CD8-positive, alpha-beta memory T cell (primary cell): ENCODE measurements at places on chromosomes 3 and 15. TPM values are rescaled to one million over a fixed set of nuclear protein-coding genes. Genes with fewer than 3 reads are reported as not detected.
A peak's percentile ranks its signal among the peaks of the same experiment; 100 is the strongest.

- no peaks in the 10 kb centered on the region for H3K4me1 ChIP-seq
- DNase-seq: no peak
- H3K4me3 ChIP-seq: no peak overlapping the region
- no peak overlapping the region for H3K27ac ChIP-seq
- no peaks in the 10 kb centered on the region for H3K27me3 ChIP-seq
These were observed 17.3 kb upstream of the IL12A start for GRCh38 chr3:159971311-159971710.

- no peak overlapping the region for H3K4me3 ChIP-seq
- no peak overlapping the region for H3K27ac ChIP-seq
- H3K4me1 ChIP-seq: peaks cover 22% of the 10 kb centered on the region
- no peaks in the 10 kb centered on the region for H3K36me3 ChIP-seq
- DNase-seq: peak; percentile 43
These were observed 37.8 kb upstream of the SPTSSB start for GRCh38 chr3:161409069-161409468.

DNA sequence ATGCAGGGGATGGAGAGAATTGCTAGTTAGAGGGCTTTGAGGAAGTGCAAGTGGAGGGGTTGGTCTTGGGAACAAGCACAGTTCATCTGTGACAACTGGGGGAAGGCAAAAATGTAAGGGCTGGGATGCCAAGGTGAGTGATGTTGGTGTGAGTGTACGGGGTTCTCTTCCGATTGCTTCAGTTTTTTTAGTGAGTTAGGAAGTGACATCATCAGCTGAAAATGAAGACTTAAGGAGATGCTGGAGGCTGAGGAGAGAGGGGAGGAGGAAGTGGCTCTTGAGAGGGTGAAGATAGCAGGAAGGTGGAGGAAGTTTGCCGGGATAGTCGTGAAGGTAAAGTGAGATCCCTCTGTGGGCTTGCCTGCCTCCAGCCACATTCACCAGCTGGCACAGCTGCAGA is 12.7 kb downstream of the TICRR start:
- DNase-seq: no peak
- no peaks in the 10 kb centered on the region for H3K36me3 ChIP-seq
- no peak overlapping the region for H3K4me3 ChIP-seq
- no peaks in the 10 kb centered on the region for H3K4me1 ChIP-seq

- no peak overlapping the region for H3K27ac ChIP-seq
- no peaks in the 10 kb centered on the region for H3K27me3 ChIP-seq
- H3K4me3 ChIP-seq: no peak overlapping the region
- DNase-seq: no peak
These were observed 36.0 kb downstream of the RAB8B start for GRCh38 chr15:63225381-63225780.

DNA sequence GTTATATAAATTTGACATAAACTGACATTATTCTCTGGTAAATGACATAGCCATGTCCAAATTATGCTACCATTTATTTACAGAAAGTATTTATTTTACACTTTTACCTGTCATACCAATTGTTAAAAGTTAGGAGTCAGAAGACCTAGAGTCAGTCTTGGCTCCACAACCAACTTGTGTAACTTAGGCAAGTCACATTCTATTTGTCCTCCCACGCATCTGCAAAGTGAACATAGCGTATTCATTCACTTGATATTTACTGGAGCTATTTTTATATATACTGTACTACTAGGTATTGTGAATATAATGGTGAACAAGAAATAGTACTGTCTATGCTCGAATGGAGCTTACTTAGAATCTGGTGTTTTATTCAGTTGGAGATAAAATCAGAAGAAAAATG is 78.7 kb downstream of the ZNF280D start:
- no peaks in the 10 kb centered on the region for H3K4me1 ChIP-seq
- no peak for DNase-seq
- H3K36me3 ChIP-seq: peaks cover 5% of the 10 kb centered on the region
- H3K27ac ChIP-seq: no peak overlapping the region
- H3K27me3 ChIP-seq: no peaks in the 10 kb centered on the region
- no peak overlapping the region for H3K4me3 ChIP-seq

DNA sequence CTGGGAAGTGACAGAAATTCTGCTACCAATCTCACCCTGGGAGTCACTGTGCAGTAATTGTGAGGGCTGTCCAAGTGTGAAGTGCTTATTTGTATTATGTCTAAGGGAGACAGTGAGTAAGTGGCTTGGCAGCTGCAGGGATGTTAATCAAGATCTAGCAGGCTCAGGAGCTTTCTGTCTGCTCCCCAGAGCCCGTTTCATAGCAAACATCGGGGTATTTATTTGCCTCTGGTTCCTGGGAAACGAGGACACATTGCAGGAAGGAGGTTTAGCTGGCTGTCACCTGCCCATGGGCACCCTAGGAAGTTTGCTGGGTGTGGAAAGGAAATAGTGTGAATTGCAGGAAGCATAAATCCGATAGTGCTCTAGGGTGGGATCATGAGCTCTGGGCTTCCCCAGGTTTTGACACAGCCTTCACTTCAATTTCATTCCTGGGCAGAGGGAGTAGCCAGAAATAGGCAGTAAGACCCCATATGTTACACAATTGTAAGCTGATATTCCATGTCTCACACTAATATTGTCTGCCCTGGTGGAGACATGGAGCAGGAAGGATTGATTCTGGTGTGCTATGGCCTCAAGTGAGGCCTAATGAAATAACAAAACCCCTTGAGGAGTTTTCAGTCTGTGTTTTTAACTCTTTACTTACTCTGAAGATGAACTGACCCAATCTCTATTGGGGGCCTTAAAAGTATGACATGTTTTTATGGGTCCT is 74.1 kb upstream of the MITF start:
- no peaks in the 10 kb centered on the region for H3K27me3 ChIP-seq
- no peaks in the 10 kb centered on the region for H3K36me3 ChIP-seq
- no peak for DNase-seq
- H3K27ac ChIP-seq: no peak overlapping the region

GRCh38 chr3:127688416-127689265 is 15.9 kb downstream of the ABTB1 start:
- no peak overlapping the region for H3K27ac ChIP-seq
- no peak overlapping the region for H3K4me3 ChIP-seq
- no peaks in the 10 kb centered on the region for H3K36me3 ChIP-seq

- H3K4me3 ChIP-seq: no peak overlapping the region
- no peaks in the 10 kb centered on the region for H3K27me3 ChIP-seq
- H3K4me1 ChIP-seq: no peaks in the 10 kb centered on the region
- no peak for DNase-seq
- no peak overlapping the region for H3K27ac ChIP-seq
These were observed 20.6 kb upstream of the RFTN1 start for GRCh38 chr3:16533928-16534574.

- H3K4me3 ChIP-seq: no peak overlapping the region
- no peaks in the 10 kb centered on the region for H3K36me3 ChIP-seq
- DNase-seq: no peak
- no peaks in the 10 kb centered on the region for H3K27me3 ChIP-seq
- no peak overlapping the region for H3K27ac ChIP-seq
- peaks cover 33% of the 10 kb centered on the region for H3K4me1 ChIP-seq
These were observed 81.2 kb downstream of the SRGAP3 start for GRCh38 chr3:9168241-9168741.

DNA sequence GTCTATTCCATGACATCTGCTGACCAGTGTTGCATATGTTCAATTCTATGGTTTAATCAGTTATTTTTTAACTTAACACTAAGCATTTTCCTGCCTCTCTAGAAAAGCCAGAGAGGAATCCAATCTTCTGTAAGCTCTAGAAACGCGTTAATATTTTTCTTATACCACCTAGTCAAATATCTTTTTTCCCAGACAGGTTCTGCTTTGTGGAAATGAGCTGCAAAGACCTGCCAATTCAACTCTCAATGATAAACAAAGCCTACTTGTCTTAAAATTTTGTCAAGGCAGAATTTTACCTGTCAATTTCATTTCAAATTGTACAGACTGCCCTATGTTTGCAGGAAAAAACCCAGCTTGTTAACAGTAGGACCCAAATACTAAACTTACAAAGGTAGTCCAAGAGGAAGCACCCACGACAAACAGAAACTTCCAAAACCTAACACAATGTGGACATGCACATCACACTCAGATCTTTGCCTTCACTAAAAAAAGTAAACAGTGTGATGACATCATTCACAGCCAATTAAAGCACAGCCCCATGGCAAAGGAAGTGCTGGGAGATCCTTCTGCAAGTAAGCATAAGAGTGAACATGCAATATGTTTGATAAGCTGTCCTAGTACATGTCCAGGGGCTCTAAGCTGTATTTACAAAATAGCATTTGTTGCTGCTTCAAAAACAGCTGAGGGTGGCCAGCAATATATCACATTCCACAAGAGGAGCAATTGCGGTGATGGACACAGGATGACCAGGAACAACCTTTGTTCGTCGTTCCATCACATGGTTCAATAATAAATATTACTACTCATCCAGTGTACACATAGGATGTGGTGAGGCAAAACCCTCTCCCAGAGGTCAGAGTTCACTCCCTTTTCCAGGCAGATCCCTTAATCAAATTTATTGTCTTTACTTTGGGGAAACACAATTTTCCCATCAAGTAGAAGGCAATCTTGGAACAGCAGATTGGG is 139.4 kb upstream of the TSC22D2 start:
- no peak overlapping the region for H3K27ac ChIP-seq
- no peaks in the 10 kb centered on the region for H3K4me1 ChIP-seq
- no peaks in the 10 kb centered on the region for H3K27me3 ChIP-seq
- no peak for DNase-seq
- no peaks in the 10 kb centered on the region for H3K36me3 ChIP-seq

DNA sequence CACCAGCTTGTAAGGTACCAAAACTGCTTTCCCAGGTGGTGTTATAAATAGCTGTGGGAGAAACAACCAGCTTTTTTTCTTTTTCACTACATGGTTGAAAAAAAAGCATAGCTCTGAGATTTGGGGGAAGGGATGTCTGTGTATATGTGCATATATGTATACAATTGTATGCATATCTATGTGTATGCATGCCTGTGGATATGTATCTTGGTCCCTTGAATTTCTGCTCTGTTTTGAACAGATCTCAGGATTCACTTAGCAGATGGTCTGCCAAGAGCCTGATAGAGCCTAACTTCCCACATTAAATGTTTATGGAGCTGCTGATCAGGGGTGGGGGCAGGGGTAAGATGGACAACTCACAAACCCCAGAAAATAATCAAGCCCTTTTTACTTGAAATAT is 39.0 kb upstream of the CPNE4 start:
- no peak overlapping the region for H3K4me3 ChIP-seq
- no peak for DNase-seq
- no peaks in the 10 kb centered on the region for H3K27me3 ChIP-seq
- no peaks in the 10 kb centered on the region for H3K36me3 ChIP-seq

DNA sequence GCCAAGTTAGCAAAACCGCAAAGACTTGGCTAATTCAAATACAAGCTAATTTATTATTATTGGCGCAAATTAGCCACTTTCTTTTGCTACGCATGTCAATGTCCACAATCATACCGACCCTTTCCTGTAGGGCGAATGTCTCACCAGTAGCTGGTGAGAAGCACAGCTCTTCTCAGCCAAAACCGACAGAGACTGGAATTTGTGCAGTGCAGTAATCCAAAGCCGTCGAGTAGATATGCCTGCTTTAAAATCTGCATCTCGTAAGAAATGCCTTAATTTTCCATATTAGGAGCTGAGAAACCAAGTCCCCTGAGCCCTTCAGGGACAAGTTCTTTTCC is 614 bp upstream of the MINDY2 start:
- H3K4me3 ChIP-seq: peak overlapping the region; percentile 58
- peak overlapping the region; percentile 86 for H3K27ac ChIP-seq
- DNase-seq: no peak

DNA sequence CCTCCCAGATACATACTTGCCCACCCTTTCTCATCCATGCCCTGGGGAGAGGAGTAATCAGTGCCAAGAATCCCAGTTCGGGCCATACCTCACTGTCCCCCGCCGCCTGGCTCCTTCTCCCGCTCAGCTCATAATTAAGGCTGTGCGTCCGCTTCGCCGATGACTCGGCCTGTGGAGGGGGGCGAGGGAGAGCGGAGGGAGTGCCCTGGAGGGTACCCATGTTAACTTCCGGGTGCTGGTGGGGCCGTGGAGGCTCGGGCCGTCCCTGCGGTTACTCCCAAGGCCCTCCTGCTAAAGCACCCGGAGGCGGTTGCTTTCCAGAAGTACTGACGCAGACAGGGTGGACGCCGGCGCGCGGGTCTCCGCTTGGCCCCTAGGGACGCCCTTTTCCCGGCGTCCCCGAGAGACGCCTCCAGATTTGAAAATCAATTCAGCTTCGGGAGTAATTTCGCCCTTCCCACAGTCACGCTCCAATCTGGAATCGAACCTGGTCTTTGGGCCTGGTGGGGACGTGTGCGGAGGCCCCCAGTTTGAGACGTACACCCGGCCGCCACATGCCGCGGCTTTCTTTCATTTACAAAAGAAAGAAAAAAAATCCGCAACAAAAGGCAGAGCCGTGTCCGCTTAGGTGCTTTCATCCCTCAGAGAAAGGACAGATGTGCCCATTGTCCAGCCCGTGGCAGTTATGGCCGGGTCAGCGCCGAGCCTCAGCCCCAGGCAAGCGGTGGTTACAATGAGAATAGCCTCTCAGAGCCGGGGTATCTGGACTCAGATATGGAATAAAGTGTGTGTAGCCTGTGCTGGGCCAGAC is 1.0 kb upstream of the ONECUT1 start:
- DNase-seq: no peak
- H3K27me3 ChIP-seq: peaks cover 59% of the 10 kb centered on the region
- no peak overlapping the region for H3K27ac ChIP-seq
- no peaks in the 10 kb centered on the region for H3K36me3 ChIP-seq
- no peak overlapping the region for H3K4me3 ChIP-seq

DNA sequence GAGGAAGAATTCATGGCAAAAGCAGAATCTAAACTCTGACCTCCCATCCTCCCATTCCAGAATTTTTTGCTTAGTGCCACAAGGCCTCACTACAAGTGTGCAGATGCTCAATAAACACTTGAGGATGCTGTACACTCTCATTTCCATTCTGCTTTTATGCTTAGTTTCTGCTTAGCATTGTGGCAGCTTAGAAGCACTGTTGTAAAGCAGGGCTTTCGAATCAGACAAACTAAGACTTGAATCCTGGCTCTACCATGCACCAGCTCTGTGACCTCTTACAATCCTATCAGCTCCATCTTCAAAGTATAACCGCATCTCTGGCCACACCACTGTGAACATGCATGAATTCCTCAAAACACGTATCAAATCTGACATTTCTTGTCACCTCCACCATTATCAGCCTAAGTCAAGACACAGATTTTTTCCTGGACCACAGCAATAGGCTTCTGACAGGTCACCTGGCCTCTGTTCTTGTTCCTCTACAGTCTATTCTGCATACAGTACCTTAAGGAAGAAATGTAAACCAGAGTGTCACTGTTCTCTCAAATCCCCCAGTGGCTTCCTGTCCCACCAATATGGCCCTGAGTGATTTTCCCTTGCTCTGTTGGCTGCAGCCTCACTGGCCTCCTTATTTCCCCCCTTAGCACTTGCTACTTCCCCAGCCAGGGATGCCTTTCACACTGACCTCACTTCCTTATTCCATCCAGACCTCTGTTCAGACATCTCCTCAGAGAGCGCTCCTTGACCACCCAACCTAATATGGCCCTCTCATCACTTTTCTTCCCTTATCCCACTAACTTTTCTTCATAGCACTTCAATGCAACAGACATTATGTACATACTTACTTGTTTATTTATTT is 8.1 kb upstream of the PHC3 start:
- no peak overlapping the region for H3K4me3 ChIP-seq
- H3K36me3 ChIP-seq: no peaks in the 10 kb centered on the region
- H3K27me3 ChIP-seq: no peaks in the 10 kb centered on the region
- no peaks in the 10 kb centered on the region for H3K4me1 ChIP-seq
- DNase-seq: no peak
- no peak overlapping the region for H3K27ac ChIP-seq

B2M gene
- total RNA-seq: 4,597 TPM

BUB1B gene
- 44.4 TPM for total RNA-seq

OSTN gene
- total RNA-seq: not detected

SCN11A gene
- total RNA-seq: 0.07 TPM

DCUN1D1 gene
- total RNA-seq: 61.3 TPM

ST3GAL6 gene
- 0.20 TPM for total RNA-seq

VEPH1 gene
- total RNA-seq: not detected

CFAP100 gene
- total RNA-seq: not detected
